ENCODE measurements at places on chromosomes 2 and 18.

DNA sequence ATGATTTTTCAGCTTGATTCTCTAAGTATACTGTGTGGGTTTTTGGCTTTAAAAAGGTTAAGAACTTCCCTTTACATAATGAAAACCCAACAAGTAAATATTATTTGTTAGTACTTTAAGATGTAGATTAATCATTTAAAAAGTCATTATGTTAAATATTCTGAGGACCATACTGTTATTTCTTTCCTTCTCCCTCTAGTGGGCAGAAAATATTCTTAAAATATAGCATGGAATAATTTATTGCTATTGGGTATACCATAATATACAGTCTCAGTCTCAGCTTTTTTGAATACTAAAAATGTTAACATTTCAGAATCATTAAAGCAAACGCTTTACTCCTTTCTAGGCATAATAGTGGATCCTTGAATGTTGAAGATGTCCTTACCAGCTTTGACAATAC, 28.1 kb downstream of the CAMKMT start:
- no peak for DNase-seq

DNA sequence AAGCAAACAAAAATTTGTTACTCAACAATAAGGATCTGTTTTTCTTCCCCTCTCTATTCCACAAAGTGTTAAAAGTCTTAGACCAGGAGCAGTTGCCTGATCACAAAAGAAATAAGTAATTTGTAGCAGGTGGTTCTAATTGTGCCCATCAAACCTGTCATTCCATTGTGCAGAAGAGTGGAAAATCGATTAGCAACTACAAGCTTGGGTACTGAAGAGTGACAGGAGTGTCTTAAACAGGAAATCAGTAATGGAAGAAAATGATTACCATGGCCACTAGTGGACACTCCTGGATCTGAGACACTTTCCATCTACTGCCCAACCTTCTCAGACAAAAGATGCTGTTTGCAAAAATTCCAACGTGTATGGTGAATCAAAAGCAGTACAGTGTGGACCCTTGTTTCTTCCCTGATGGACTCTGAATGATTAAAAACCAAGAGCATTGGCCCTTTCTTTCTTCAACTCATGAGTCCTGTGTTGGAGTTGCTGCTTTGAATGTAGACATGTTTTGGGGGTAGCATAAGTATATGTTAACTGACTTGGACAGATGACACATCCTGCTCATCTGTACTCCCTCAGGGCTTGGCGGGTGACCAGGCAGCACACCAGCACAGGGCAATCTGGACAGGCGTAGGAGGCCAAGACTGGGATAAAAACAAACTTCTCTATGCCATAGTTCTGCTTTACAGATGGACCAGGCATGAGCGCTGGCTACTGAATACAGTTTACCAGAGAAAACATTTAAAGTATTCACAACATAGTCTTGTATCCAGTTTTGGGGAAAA, 51.9 kb downstream of the PLA2R1 start:
- no peak for DNase-seq

GRCh38 chr2:120401275-120402066, 55.5 kb downstream of the INHBB start:
- no peak for DNase-seq

GRCh38 chr2:230124235-230124634, 55.5 kb upstream of the SLC16A14 start:
- no peak for DNase-seq

GRCh38 chr2:149702571-149702970, 115.0 kb upstream of the MMADHC start:
- DNase-seq = no peak

DNA sequence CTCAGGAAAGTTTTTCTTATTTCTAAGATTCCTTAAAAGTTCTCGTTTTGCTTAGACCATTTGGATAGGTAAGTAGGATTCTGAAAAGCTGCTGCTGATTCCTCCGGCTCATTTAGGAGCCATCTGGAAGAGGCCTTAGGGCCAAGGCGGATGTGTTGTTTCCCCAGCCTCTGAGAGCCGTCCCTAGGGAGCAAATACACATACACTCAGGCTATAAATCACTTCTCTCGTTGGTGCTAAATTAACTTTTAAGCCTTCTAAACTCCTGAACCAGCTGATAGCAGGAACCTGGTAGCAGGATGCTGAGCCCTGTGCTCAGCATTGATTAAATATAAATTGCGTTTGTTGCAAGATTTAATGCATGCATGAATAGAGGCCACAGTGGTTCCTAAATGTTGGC, 109.8 kb downstream of the ADCYAP1 start:
- peak; percentile 92 for DNase-seq

- no peak for DNase-seq
Measured at GRCh38 chr18:63155910-63156773, 163.4 kb downstream of the BCL2 start.

- DNase-seq = no peak
Measured at GRCh38 chr2:233458031-233458610, 103.8 kb downstream of the DGKD start.

DNA sequence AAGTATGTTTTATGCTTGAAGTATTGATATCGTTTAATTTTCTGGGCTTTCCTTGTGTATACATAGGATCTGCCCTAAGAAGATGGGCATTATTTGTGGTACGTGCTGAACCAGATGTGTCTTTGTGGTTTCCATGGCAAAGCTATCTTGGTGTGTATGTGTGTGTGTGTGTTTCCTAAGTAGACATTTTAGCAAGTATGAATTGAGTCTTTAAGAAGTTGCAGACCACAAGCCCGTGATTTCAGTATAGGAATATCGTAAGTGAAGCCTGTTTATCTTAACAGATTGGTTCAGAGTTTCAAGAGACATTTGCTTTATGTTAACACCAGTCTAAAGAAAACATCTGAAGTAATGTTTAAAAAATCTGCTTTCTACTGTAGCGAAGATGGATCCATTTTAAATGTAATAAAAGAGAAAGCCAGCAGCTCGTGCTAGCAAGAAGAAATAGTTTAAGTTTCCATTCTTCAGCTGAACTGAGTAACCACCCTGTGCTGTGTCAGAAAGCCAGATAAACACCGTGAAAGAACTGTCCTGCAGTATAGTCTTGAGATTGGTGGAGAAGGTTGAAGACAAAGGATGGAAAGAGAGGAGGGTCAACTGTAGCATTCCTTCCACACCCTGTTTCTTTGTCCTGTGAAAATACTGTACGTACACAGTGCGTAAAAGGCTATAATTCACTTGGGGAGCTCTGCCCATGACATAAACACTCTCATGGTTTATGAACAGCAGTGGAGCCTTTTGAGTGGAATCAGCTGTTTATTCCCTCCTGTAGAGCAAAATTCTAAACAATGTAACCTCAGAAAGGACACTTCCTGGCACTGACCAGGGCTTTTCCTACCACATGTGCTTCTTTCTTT, 91.9 kb upstream of the FOSL2 start:
- DNase-seq = no peak

GRCh38 chr2:118841828-118842461, 5.5 kb downstream of the EN1 start:
- no peak for DNase-seq

GRCh38 chr2:216071111-216071851, 10.3 kb downstream of the PECR start:
- DNase-seq = no peak

GRCh38 chr2:168633200-168633599, 169.2 kb upstream of the NOSTRIN start:
- no peak for DNase-seq

GRCh38 chr2:152950126-152950525, 231.7 kb downstream of the ARL6IP6 start:
- no peak for DNase-seq

GRCh38 chr2:206442833-206443734, at the start of gene ADAM23:
Gene ADAM23, plus strand, starts transcription at chr2:206443532. Its CDS starts 335 bp downstream, at chr2:206443867.
- peak; percentile 78 for DNase-seq

GRCh38 chr18:51867767-51868166, 472.2 kb upstream of the DCC start:
- no peak for DNase-seq

DNA sequence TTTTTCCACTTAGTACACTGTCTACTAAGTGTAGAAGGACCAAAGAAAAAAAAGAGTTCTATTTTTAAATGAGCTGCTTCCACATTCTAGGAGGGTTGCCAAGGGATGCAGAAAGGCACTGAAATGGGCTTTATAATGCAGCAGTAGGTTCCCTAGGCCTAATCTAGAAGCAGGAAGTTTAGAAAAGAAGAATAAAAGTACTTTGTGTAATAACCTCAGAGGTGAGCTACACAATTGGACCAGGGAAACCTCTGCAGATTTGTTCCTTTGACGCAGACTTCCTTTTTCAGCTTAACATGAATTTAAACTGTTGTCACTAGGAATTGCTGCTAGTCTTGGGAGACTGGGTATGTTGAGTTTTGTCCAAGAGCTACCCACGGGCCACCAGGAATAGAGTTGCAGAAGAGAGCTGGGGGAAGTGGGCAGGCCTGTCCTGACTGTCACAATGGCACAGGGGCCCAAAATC, 34.6 kb upstream of the RAB1A start:
- DNase-seq = no peak

GRCh38 chr2:42140496-42140895, 28.7 kb upstream of the EML4 start:
- no peak for DNase-seq

- no peak for DNase-seq
Measured at GRCh38 chr2:240375024-240375645, 60.3 kb upstream of the GPC1 start.

- no peak for DNase-seq
Measured at GRCh38 chr18:23864624-23865023, 149.9 kb upstream of the TTC39C start.

- no peak for DNase-seq
Measured at GRCh38 chr2:101396316-101396717, 9.0 kb upstream of the CREG2 start.

DNA sequence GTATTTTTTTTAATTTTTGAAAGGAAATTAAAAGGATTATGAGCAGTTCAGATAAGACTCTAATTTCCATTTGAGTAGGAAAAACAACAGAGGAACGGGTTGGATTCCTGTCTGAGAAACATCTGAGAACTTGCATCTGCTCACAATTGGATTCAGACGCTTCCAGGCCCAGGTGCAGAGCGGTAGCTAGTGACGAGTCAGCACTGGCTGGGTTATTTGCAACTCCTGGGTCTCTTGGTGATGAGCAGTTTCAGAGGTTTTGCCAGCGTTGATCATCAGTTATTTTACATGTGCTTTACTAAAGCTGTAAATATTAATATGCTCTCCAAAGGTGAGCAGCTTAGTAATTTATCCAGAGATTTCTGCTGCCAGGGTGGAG, 39.1 kb upstream of the B3GNT7 start:
- no peak for DNase-seq

- DNase-seq = no peak
Measured at GRCh38 chr2:60334610-60335009, 218.8 kb downstream of the BCL11A start.

- no peak for DNase-seq
Measured at GRCh38 chr2:13056259-13056843, 339.6 kb downstream of the TRIB2 start.

DNA sequence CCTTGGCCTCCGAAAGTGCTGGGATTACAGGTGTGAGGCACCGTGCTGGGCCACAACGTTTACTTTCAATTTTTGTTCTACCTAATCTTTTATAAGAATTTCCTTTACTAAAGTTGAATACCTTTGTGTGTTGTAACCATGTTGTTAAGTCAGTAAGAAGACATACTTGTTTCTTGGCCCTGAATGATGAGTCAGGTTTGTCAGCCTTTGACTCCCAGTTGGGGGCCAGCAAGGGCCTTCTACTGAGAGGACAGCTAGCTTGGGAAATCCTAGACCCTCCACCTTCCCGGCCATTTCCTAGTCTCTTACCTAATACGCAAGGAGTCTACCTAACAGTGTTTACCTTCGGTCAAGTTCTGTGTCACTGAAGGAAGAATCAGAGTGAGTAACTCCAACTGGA, 22.7 kb downstream of the MTHFD2 start:
- DNase-seq = no peak

DNA sequence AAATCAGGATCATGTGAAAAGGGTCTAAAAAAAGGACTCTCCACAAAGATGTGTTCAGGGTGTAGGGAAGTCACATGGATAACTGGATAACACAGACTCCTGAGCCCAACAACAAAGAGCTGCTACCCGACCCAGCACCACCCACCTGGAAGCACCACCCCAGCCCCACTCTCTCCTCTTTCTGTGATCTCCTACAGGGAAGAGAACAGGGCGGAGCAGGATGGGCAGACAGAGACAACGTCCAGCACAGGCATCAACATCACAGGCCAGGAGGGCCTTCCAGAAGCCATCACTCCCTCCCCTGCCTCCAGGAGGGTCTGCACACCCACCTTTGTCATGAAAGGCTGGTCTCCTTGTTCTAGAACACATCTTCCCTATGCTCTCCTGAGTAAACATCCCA, 1.3 kb upstream of the CIB4 start:
- DNase-seq = no peak

- no peak for DNase-seq
Measured at GRCh38 chr18:67672155-67672554, 155.6 kb upstream of the DSEL start.

DNA sequence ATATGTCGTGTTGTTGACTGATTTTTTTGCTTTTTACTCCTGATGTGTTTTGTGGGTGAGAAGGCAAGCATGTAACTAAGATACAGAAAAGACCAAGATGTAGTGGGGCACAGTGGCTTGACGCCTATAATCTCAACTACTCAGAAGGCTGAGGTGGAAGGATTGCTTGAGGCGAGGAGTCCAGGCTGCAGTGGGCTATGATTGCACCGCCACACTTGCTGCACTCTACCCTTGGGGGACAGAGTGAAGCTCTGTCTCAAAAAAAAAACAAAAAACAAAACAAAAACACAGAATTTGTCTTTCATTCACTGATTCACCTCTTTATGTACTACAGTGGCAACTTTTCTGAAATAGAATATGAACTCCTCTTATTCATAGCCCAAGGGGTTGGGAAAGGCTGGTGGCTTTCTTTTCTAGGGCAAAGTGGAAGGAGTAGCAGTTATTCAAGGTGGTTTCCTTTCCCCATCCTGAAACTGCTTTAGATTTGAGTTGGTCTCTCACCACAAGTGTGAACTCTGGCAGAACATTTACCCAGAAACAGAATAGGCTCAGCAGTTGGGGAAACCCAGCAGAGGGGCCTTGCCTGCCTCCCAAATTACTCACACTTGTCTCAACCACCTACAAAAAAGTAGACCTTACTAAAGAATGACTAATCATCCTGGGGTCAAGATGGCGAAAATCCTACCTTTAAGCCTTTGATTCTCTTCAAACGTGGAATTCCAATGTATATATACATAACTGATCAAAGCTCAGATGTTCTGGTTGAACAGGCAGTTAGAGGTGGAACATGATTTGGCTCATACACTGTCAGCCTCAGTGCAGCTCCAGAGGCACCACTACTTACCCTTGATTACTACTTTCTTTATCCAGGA, 6.5 kb downstream of the TANK start:
- no peak for DNase-seq

- DNase-seq = peak; percentile 39
Measured at GRCh38 chr18:76621782-76622495, 126.9 kb upstream of the ZNF516 start.

GRCh38 chr2:200625282-200625681, 39.5 kb downstream of the AOX1 start:
- DNase-seq = no peak

- DNase-seq = no peak
Measured at GRCh38 chr2:11508279-11508678, 25.6 kb upstream of the GREB1 start.

DNA sequence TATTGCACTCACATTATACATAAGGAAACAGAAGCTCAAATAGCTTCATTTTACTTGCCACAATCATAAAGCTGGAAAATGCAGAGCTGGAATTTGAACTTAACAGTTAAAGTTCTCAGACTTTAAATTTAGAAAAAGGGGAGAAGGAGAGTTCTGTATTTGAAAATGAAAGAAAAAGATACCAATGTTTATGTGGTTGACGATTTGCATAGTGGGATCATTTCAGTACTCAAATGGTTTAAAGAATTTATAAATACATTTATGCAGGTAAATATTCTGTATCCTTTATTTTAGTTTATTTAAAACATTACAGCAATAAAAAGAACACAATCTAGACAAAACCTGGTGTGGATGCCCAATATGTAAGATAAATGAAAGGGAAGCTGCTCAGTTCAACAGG, 25.5 kb upstream of the STAT4 start:
- no peak for DNase-seq
